DMS79 treated with DMSO at 0.1 percent for 48 hours (cell line): ENCODE measurements at places on chromosomes 5 and 9.

- DNase-seq = no peak
Measured at GRCh38 chr9:121118266-121118665, 43.5 kb downstream of the CNTRL start.

DNA sequence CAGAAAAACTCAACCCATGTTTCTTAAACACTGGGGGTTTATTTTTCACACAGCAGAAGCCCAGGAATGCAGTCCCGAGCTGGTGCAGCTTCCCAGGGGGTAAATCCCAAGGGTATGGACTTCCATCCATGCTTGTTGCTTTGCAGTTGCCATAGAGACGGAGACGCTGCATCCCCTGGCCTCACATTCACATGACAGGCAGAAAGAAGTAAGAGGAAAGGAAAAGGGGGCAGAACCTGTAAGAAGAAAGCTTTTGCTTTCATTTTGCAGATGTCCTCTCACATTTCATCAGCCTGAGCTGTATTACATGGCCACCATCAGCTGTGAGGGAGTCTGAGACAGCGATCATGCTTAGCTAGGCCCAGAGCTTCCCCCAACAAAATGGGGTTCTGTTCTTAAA is 321.0 kb downstream of the AGTPBP1 start:
- no peak for DNase-seq

DNA sequence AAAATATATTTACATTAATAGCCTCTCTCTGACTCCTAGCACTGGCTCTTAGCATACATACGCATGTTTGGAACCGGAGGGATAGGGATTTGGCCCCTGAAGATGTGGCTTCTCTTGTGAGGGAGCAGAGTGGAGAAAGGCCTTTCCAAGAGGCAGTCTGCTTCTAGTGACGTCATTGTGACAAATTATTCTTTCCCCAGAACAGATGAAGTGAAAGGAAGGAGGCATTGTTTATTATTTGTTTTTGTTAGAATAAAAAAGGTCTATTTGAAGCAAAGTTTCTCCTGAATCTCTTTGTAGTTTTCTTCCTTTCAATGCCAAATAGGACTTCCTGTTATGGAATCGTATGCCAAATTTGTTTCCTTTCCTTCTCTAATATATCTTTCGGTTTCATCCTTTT is 361.6 kb downstream of the ICE1 start:
- DNase-seq = no peak

DNA sequence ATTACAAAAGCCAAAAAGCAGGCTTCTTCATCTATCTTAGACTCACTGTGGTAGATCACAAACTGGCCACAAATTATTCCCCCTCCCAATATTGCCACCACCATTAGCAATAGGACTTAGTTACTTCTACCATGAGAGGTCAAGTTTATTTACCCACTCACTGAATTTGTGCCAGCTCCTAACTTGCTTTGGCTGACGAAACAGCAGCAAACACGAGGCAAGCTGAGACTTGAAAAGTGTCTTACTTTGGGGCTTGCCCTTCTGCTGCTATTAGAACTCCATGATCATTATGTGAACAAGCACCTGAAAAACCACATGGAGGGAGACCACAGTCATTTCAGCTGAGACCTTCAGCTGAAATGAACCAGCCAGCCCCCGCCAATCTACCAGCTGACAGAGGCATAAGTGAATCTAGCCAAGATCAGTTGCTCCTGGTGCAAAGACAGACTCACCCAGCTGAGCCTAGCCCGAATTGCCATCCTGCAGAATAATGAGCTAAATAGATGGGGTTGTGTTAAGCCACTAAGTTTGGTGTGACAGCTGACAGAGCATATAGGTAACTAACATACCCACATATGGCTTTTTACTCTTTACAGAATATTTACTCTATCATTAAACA is 5.7 kb downstream of the WDR41 start:
- DNase-seq = peak; percentile 74

GRCh38 chr5:72883850-72884249 is 67.4 kb downstream of the TNPO1 start:
- DNase-seq = no peak
